ENCODE measurements at places on chromosomes 2 and 18.
A peak's percentile ranks its signal among the peaks of the same experiment; 100 is the strongest.

- no peaks in the 10 kb centered on the region for H3K4me1 ChIP-seq
- DNase-seq, result no peak
- no peak overlapping the region for H3K27ac ChIP-seq
- H3K27me3 ChIP-seq, result no peaks in the 10 kb centered on the region
- no peak overlapping the region for H3K4me3 ChIP-seq
Measured at GRCh38 chr2:138536740-138537139, 35.2 kb downstream of the SPOPL start.

- H3K27me3 ChIP-seq, result no peaks in the 10 kb centered on the region
- H3K36me3 ChIP-seq, result no peaks in the 10 kb centered on the region
- peak overlapping the region; percentile 12 for H3K27ac ChIP-seq
- peaks cover 29% of the 10 kb centered on the region for H3K4me1 ChIP-seq
Measured at GRCh38 chr2:64276417-64277095, 132.3 kb upstream of the PELI1 start.

DNA sequence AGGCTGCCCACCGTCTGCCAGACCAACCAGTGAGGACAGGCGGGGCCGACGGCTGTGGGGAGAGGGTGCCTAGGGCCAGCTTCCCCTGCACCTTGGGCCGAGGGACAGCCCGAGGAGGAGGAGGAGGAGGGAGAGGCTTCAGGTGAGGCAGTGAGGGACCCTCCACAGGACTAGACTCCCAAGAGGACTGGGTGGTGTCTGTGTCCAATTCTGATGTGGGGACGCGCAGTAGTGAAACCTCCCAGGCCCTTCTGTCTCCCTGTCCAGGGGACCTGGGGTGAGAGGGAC lies 19.8 kb upstream of the ASB1 start:
- no peaks in the 10 kb centered on the region for H3K36me3 ChIP-seq
- no peak overlapping the region for H3K27ac ChIP-seq
- no peak overlapping the region for H3K4me3 ChIP-seq
- H3K4me1 ChIP-seq, result no peaks in the 10 kb centered on the region
- no peak for DNase-seq

DNA sequence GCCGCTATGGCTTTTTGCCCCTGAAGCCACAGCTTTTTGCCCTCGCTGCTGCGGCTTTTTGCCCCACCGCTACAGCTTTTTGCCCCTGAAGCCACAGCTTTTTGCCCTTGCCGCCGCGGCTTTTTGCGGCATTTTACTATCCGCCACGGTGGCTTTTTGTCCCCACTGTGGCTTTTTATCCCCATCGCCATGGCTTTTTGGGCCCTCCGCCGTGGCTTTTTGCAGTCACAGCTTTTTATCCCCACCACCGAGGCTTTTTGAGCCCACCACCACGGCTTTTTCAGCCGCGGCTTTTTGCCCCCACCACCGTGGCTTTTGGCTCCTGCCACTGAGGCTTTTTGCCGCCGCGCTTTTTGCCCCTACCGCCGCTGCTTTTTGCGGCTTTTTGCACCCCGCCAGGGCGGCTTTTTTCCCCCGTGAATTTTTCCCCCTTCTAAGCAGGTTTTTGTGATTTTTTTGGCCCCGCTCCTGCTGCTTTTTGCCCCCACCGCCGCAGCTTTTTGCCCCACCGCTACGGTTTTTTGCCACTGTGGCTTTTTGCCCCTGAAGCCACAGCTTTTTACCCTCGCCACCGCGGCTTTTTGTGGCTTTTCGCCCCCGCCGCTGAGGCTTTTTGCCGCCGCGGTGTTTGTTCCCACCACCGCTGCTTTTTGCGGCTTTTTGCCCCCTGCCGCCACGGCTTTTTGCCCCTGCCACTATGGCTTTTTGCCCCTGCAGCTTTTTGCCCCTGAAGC lies 2797.2 kb upstream of the TEKT4 start:
- H3K36me3 ChIP-seq, result no peaks in the 10 kb centered on the region
- DNase-seq, result no peak
- H3K27ac ChIP-seq, result no peak overlapping the region
- no peak overlapping the region for H3K4me3 ChIP-seq
